ENCODE measurements at places on chromosomes 7 and 10. TPM values are rescaled to one million over a fixed set of nuclear protein-coding genes. Genes with fewer than 3 reads are reported as not detected.

DNA sequence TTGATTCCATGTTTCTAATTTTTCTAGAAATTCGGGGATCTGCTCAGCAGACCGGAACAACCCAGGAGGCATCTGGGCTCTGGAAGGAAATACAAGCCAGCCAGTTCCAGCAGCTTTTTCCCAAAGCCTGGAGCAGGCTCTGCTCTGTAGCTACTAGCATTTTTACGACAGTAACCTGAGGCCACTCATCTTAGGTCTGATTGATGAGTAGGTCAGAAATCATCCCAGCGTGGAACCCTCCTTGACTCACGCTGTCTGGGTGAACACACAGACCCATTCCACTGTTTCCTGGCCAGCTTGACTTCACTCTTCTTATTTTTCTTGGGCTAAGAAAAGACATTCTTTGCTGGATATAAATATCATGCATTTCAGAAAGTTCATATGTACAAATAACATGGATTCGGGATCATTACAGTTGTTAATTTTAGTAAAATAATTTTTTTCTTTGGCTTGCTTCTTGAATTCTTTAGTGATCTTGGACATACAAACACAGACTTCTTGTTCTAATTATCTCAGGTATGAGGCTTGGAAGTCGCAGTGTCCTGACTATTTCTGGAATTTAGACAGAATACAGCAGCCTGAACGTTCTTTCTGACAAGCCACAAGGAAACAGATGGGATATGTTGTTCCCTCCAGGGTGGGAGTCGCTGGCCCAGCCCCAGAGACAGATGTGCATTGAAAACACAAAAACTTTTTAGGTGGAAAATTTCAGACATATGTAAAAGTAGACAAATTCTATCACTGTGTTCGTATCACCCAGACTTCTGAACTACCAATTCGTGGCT lies 54.6 kb upstream of the PITRM1 start:
- no peak for DNase-seq
- peaks cover 10% of the 10 kb centered on the region for H3K27me3 ChIP-seq
- H3K4me1 ChIP-seq = no peaks in the 10 kb centered on the region
- no peaks in the 10 kb centered on the region for H3K36me3 ChIP-seq
- no peak overlapping the region for H3K4me3 ChIP-seq

GRCh38 chr7:84614821-84615501 lies 420.4 kb upstream of the SEMA3A start:
- peaks cover 2% of the 10 kb centered on the region for H3K27me3 ChIP-seq
- no peaks in the 10 kb centered on the region for H3K36me3 ChIP-seq
- H3K4me1 ChIP-seq = no peaks in the 10 kb centered on the region
- H3K4me3 ChIP-seq = no peak overlapping the region

DNA sequence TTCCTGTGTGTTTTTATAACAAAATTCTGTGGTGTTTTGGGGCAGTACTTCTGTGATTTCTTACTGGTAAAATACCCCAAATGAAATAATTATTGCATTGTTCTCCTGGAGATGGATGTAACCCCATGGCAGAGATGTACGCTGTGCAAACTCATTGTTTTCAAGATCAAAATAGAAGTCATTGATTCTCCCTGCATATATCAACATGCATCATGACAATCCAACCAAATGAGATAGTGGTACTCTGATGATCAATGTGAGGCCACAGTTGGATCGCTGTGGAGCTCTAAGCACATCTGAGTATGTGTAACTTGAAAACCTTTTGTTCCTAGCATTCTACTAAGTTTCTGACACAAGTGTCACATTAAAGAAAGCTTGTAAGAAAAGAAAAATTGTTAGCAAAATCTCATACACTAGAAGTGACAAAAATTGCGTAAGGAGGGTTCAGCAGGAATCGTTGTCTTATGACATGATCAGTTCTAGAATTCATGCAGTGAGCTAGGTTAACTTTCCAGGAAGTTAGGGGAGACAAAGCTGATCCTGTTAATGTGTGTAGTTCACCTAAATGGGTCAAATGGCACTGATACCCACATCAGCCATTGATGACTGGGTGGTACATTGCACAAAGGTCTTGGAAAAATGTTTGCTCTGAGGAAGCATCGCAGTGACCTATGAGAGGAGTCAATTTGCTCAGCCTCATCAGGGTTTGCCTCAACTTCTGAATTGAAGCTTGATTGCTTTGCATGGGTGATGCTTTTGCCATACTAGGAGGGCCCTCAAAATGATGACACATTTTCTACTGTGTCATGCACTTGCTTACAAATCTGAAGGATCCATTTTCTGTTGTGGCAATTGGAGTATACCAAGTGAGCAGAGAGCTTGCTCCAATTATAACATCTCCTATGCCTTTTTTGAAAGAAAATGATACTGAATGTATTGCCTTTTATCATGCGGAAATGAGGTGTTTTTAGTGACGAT lies 145.1 kb downstream of the PLXDC2 start:
- H3K4me3 ChIP-seq = no peak overlapping the region
- no peaks in the 10 kb centered on the region for H3K27me3 ChIP-seq
- no peaks in the 10 kb centered on the region for H3K4me1 ChIP-seq
- DNase-seq = no peak
- no peak overlapping the region for H3K27ac ChIP-seq

GRCh38 chr7:73820013-73820412 lies 10.8 kb upstream of the CLDN4 start:
- no peak for DNase-seq
- H3K36me3 ChIP-seq = no peaks in the 10 kb centered on the region
- H3K4me1 ChIP-seq = no peaks in the 10 kb centered on the region
- H3K4me3 ChIP-seq = no peak overlapping the region
- no peak overlapping the region for H3K27ac ChIP-seq

GRCh38 chr10:129396021-129396722 lies 70.9 kb upstream of the MGMT start:
- H3K4me1 ChIP-seq = no peaks in the 10 kb centered on the region
- no peaks in the 10 kb centered on the region for H3K36me3 ChIP-seq
- H3K27me3 ChIP-seq = no peaks in the 10 kb centered on the region
- no peak overlapping the region for H3K27ac ChIP-seq

GRCh38 chr10:53839440-53840039 lies 961.5 kb downstream of the PCDH15 start:
- DNase-seq = no peak
- H3K4me3 ChIP-seq = no peak overlapping the region
- H3K4me1 ChIP-seq = no peaks in the 10 kb centered on the region
- H3K27me3 ChIP-seq = no peaks in the 10 kb centered on the region
- H3K27ac ChIP-seq = no peak overlapping the region

DNA sequence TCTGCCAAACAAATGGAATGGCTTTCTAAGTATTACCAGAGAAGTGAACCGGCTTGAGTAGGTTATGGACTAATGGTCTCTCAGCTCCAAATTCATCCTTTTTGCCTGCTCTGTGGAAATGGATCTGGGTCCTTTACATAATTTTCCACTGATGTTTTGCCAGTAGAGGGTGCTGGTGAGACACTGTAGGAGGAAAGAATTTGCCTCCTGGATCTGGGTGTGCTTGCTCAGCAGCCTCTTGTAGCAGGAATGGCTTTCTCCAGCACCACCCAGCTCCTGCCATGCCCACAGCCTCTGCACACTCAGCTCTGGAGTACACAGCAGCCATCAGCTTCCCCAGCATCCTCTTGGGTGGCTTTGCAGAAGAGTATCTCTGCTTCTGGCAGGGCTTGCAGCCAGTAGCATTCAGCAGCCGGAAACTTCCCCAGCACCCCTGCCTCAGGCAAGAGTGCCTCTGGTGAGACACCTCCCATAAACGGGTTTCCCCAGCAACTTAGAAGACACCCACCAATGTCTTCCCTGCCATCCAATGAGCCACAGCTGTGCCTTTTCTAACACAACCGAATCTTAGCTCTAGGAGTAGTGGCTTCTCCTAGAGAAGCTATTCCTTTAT lies 235.0 kb upstream of the PLPP4 start:
- no peaks in the 10 kb centered on the region for H3K4me1 ChIP-seq
- H3K27me3 ChIP-seq = no peaks in the 10 kb centered on the region

- H3K4me1 ChIP-seq = no peaks in the 10 kb centered on the region
- no peak overlapping the region for H3K27ac ChIP-seq
- no peak overlapping the region for H3K4me3 ChIP-seq
- no peaks in the 10 kb centered on the region for H3K36me3 ChIP-seq
- H3K27me3 ChIP-seq = no peaks in the 10 kb centered on the region
Measured at GRCh38 chr10:49647554-49647953, 31.9 kb upstream of the C10orf53 start.

- no peaks in the 10 kb centered on the region for H3K36me3 ChIP-seq
- no peak overlapping the region for H3K4me3 ChIP-seq
Measured at GRCh38 chr7:157930926-157931466, 594.2 kb downstream of the DNAJB6 start.

GRCh38 chr7:137953665-137954470 lies 48.0 kb downstream of the CREB3L2 start:
- no peaks in the 10 kb centered on the region for H3K36me3 ChIP-seq
- no peaks in the 10 kb centered on the region for H3K27me3 ChIP-seq
- H3K4me3 ChIP-seq = no peak overlapping the region
- no peak for DNase-seq

DNA sequence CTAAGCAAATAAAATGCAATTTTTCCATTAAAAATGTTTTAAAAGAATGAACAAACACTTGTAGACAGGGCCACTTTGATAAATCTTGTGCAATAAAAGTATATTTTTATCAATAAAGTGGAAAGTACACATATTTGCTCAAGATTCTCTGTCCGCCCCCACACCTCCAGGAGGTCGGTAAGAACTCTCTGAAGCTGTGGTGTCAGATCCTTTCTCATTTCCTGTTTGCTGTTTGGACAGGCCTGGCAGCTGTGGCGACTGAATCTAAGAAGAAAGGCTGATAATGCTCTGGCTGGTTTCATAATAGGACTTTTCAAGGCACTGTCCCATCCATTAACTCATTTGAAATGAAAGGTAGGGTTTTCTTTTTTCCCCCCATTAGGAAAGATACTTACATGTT lies 15.3 kb upstream of the ASB4 start:
- no peak overlapping the region for H3K27ac ChIP-seq
- no peak for DNase-seq
- no peaks in the 10 kb centered on the region for H3K4me1 ChIP-seq
- no peaks in the 10 kb centered on the region for H3K27me3 ChIP-seq
- no peaks in the 10 kb centered on the region for H3K36me3 ChIP-seq
- H3K4me3 ChIP-seq = no peak overlapping the region

- H3K36me3 ChIP-seq = no peaks in the 10 kb centered on the region
- H3K27ac ChIP-seq = no peak overlapping the region
- no peak overlapping the region for H3K4me3 ChIP-seq
- peaks cover 4% of the 10 kb centered on the region for H3K27me3 ChIP-seq
- no peak for DNase-seq
- H3K4me1 ChIP-seq = peaks cover 4% of the 10 kb centered on the region
Measured at GRCh38 chr10:129953119-129954051, 10.7 kb downstream of the EBF3 start.

DNA sequence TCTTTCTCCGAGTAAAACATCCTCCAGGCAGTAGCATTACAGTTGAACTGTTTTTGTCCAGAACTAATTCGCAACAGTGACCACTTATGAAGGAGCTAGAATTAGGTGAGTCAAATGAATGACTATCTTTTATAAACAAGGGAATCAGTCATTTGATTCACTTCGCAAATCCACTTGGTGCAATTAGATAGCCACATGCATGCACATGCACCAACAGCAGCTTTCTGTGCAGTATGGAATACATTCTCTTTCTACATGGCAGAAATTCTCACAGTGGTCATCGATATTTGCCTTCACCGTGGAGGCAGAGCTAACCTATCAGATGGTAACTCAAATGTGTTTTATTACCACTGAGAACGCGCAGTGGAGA lies 118.8 kb downstream of the CDK6 start:
- no peaks in the 10 kb centered on the region for H3K4me1 ChIP-seq
- DNase-seq = no peak

DNA sequence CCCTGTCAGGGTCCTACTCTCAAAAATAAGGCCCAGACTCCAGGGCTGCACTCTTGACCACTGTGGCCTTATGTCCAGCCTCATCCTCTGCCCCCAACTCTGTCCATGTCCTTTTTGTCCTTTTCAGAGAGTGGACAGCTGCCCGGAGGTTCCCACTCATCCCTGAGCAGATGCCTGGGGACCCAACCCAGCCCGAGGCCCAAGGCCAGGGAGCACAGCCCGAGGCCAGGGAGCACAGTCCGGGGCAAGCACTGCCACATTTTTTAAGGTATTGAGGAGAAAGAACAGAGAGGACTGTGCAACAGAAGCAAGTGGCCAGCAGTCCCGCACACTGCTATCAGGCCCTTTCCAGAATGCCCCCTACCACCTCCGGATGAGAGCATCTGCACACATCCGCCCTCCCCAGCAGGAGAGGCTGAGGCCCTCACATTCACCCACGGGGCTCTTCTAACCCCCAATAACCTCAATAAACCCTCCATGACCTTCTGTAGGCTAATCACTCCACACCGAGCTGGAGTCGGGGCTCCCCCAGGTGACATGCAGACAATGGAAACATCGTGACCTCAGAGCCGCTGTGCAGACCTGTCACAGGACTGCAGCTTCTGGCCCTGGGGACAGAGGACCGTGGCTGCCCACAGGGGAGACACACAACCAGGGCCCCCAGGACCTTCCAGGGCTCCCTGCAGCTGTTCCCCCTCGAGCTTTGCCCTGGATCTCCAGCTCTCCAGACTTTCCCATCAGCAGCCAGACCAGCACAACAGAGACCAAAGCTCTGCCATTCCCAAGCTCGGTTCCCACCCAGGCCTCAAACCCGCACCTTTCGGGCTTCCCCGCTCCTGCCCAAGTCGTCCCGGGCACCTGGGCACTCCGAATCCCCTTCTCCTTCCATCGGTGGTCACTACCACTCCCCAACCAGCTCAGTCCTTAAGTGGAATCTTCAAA lies 51.4 kb downstream of the CAMK2B start:
- H3K4me3 ChIP-seq = no peak overlapping the region
- no peaks in the 10 kb centered on the region for H3K27me3 ChIP-seq
- no peaks in the 10 kb centered on the region for H3K4me1 ChIP-seq
- H3K36me3 ChIP-seq = no peaks in the 10 kb centered on the region
- DNase-seq = no peak
- no peak overlapping the region for H3K27ac ChIP-seq

- H3K4me3 ChIP-seq = no peak overlapping the region
- H3K4me1 ChIP-seq = no peaks in the 10 kb centered on the region
- H3K36me3 ChIP-seq = no peaks in the 10 kb centered on the region
- H3K27ac ChIP-seq = no peak overlapping the region
Measured at GRCh38 chr7:117780832-117781231, 92.4 kb downstream of the CTTNBP2 start.

- H3K36me3 ChIP-seq = no peaks in the 10 kb centered on the region
- H3K27me3 ChIP-seq = no peaks in the 10 kb centered on the region
- no peak overlapping the region for H3K4me3 ChIP-seq
Measured at GRCh38 chr7:31307972-31308371, 32.6 kb downstream of the NEUROD6 start.

GRCh38 chr10:98262571-98262970 lies 5.4 kb downstream of the LOXL4 start:
- H3K27me3 ChIP-seq = no peaks in the 10 kb centered on the region
- no peak for DNase-seq
- H3K4me1 ChIP-seq = no peaks in the 10 kb centered on the region
- H3K36me3 ChIP-seq = no peaks in the 10 kb centered on the region

Gene INSYN2A
- not detected for polyA plus RNA-seq

Gene MMD2
- polyA plus RNA-seq = not detected

Gene IGF2BP3
- 0.23 TPM for polyA plus RNA-seq

Gene ZNF655
- polyA plus RNA-seq = 15.9 TPM

Gene BAMBI
- 5.6 TPM for polyA plus RNA-seq

Gene CHST3
- polyA plus RNA-seq = 1.9 TPM

Gene KAZALD1
- 0.50 TPM for polyA plus RNA-seq

Gene HYAL4
- not detected for polyA plus RNA-seq

Gene CYP2E1
- polyA plus RNA-seq = 5,149 TPM

Gene ZMIZ2
- polyA plus RNA-seq = 11.6 TPM

Gene EBLN1
- polyA plus RNA-seq = not detected

Gene GIMAP1
- 2.8 TPM for polyA plus RNA-seq

Gene VAX1
- not detected for polyA plus RNA-seq
